Activated CD4-positive, alpha-beta T cell treated with anti-CD3 and anti-CD28 coated beads for 24 hours (primary cell): ENCODE measurements at places on chromosomes 7 and 10.

DNA sequence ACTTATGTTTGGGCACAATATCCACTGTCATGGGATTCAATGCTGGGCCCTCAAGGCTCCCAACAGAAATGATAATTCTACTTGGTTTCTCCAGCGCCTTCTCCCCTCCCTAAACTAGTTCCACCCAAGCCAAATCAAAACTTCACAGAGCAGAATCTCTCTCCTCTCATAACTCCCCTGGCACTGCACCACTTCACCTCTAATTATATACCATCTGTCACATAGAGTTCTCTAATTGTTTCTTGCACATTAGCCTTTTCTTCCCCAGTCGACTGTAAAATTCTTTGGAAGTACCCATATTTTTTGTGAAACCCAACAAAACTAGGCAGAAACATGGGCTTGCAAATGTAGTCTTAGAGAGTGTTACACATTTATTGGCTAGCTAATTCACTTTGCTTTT lies 8.1 kb downstream of the SGMS1 start:
- no peak for DNase-seq

DNA sequence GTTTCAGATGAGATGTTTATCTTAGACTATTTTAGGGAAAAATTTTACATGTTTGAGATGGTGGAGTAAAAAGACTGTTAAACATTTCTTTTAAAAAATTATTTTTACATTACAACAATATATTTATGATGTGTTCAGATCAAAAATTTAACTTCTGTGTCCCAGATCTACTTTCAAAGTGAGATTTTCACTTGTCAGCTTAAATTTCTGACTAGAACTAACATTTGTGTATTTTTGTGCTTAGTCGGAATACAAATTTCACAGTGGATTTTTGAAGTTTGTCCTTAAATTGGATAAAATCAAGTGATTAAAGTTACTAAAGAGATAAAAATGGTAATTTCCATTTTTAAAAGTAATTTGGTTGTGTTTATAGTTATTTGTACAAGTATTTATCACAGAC lies 24.9 kb downstream of the TMEM106B start:
- no peak for DNase-seq

- no peak for DNase-seq
These were observed 50.0 kb downstream of the DLD start for GRCh38 chr7:107940951-107941350.

DNA sequence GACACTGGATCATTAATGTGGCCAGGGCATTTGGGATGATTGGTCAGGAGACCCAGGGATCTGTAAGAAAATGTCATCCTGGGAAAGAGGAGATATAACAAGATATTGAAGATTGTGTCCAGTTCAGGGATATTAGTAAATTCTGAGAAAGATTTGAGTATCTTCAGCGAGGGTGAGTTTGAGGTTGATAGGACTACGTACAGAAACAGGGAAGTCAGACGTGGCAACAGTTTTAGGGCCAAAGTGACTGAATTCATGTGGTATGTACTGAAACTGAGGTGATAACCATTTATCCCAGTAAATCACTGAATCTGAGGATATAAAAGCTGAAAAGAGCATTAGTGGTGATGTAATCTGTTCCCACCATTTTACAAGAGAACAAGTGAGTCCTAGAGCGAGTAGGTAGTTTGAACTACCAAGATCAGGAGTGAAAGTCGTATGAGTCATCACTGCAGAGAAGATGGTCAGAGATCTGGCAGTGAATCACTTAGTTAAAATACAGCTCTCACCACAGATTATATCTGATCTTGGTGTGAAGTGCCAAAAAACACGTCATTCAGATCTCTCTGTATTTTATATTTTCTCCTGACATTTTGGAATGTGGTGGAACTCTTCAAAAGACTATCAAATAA lies 220.5 kb downstream of the CDK14 start:
- DNase-seq = no peak

- DNase-seq = no peak
These were observed 5.8 kb upstream of the LRRC4 start for GRCh38 chr7:128037081-128037480.
